ENCODE measurements at places on chromosomes 5 and 9.

DNA sequence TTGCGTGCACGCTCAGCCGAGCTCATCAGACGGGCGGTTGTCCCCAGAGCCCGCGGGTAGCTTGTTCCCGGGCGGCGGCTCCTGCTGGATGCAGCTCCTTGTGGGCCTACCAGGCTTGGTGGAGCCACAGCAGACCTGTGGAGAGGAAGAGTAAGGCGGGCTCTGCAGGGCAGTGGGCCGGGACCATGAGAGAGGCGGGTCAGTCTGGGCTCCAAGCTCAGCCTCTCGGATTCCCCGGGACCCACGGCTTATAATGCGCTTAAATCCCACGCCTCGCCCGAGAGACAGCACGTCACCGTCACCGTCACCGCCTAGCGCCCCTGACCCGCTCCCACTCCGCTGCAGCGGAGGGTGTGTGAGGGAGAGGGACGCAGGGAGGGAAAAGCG lies 1.9 kb upstream of the ANKRD18A start:
- DNase-seq: no peak

DNA sequence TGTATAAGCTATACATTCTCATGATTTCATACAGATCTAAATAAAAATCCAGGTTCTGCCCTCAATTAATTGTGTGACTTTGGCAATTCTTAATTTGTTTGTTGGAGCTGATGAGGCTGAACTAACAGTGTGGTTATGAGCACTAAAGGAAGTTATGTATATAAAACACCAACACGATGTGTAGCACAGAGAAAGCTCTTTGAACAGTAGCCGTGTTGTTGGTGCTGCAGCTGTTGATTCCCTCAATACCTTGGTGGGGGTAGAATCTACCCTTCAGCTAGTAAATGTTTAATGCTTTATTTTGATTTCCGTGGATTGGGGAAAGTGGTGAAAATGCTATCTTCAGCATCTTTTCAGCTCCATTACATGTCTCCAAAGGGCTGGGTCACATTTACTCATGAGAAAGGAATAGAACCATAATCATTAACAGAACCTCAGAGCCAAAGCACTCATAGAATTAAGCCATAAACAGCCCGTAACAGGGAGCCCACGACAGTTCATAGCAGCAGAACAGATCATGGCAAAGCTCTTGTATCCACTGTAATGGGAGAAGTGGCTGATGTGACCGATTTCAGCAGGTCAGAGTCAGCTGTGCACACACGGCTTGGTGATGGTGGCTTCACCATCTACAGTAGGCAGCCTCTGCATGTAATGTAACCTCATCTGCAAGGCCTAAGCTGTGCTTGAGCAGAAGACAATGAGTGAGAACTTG lies 332.7 kb downstream of the DIRAS2 start:
- DNase-seq: no peak

GRCh38 chr5:176740131-176740701 lies 70.1 kb upstream of the UNC5A start:
- no peak for DNase-seq

DNA sequence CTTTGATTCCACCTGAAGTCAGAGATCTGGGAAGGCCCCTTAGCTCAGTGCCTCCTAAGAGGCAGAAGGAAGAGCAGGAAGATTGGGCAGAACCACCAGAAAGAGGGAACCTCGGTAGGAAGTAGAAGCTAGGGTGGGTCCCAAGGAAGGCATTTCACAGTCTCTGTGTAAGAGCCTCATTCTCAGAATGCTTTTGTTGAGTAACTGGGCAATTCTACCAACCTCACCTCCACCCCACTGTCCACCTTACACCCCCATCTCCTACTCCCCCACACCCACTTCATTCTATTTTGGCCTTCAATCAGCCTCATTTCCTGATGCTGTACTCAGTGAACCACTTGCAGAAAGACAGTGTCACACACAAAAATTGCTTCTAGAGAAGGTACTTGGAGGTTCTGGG lies 3.5 kb downstream of the HBEGF start:
- DNase-seq: no peak

DNA sequence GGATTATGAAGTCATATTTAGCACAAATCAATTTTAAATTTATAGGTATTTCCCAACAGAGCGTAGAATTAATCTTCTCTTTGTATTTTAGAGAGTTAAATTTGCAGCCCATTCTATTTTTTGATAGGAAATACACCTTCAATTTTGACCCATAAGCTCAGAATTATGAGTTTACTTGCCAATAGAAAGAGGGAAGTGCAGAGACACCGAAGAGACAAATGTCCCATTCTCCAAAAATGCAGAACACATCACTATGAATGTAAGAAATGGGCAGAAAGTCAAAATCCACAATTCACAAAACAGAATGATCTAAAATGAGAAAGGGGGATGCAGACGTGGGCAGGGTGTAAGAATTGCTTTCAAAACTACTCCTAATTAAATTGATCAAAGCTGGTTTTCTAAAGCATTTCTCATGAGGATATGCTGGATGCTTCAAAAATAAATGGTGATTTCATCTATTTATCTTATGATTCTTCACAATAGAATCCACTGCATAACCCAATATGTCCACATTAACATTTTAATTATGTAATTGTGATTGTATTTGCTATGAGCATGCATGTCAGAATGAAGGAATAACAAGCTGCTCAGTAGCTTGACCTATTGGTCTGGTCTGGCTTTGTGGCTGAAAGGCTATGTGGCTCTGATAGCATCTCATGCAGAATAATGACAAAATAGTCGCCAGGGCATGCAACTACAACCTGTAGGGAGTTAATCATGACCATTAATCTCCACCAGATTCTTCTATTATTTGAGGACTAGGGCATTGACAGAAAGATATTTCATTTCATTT lies 550.1 kb upstream of the CDH18 start:
- DNase-seq: no peak

- DNase-seq: no peak
Measured at GRCh38 chr9:79020276-79020675, 551.5 kb upstream of the TLE4 start.

DNA sequence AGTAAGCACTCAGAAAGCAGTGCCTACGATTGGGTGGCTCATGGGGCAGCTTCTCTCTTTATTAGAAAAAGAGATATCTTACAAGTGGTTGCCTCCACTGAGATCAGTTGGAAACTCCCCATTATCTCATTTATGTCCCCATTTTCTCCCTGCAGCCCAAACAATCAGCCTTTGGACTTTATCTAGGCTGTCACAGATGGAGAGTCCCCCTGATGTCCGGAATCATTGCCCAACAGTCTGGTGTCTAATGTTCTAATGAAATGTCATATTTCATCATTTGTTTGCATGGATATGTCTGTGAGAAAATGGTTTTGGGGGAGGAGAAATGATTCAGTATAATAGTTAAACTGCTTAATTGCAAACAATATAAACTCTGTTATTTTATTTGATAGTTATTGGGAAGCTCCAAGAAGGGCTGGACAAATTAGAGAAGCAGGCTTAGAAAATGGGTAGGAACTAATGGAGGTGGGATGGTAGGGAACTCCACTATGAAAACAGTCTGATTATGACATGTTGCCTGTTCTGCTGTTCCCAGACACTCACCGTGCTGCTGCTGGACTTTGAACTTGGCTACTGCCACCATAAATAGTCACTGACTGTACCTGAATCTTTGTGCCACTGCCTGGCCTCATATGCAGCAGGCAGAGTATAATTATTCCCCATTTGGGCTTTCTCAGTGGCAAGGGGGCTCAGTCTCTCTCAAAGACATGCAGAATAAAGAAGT lies 38.3 kb upstream of the SMAD5 start:
- DNase-seq: no peak

DNA sequence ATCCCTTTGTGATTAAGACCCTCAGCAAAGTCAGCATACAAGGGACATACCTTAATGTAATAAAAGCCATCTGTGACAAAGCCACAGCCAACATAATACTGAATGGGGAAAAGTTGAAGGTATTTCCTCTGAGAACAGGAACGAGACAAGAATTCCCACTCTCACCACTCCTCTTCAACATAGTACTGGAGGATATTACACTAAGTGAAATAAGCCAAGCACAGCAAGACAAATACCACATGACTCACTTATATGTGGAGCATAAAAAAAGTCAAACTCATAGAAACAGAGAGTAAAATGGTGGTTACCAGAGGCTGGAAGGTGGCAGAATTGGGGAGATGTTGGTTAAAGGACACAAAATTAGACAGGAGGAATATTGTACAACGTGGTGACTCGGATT lies 118.1 kb upstream of the NFIL3 start:
- no peak for DNase-seq

DNA sequence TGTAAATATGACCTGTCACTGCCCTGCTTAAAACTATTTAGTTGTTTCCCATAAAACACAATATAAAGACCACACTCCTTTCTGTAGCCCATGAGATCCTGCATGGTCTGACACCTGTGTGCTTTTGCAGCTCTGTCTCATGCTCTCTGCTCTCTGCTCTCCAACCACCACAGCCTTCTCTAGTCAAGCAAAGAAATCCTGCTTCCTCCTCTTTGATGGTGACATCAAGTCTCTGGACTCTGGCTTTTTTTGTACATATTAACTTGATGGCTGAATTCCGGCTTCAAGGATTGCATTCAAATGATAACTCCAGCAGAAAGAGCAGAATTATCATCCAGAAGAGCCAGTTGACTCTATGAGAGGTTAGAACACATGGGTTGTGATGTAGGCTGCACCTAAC lies 58.2 kb downstream of the CHSY3 start:
- no peak for DNase-seq

GRCh38 chr5:16600397-16600796 lies 16.4 kb downstream of the RETREG1 start:
- no peak for DNase-seq

GRCh38 chr5:16406630-16407029 lies 59.0 kb downstream of the ZNF622 start:
- no peak for DNase-seq

GRCh38 chr9:7542693-7543092 lies 256.9 kb downstream of the DMAC1 start:
- DNase-seq: no peak

Measured in fibroblast of skin of left quadriceps (primary cell).